Stimulated activated CD4-positive, alpha-beta T cell treated with anti-CD3 and anti-CD28 coated beads, TNF-alpha, amount 100 ng/mL, for 48 hours (primary cell): ENCODE measurements at places on chromosomes 16 and 17.

GRCh38 chr16:87407511-87408112 is 15.5 kb downstream of the MAP1LC3B start:
- DNase-seq: no peak

DNA sequence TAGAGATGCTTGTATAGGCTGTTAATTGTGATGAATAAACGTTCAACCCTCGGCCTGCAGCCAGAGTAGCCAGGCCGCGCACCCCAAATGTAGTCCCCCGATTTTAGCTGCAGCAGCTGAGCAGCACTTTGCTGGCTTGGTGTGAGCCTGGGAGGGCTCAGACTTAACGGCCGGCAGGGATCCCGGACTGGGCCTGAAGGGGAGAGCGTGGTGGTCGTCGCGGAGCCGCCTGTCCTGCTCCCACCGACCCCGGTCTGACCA is 11.9 kb downstream of the ZNF629 start:
- no peak for DNase-seq

GRCh38 chr17:75147878-75148546 is 6.3 kb downstream of the JPT1 start:
- DNase-seq: no peak

- no peak for DNase-seq
Observed at GRCh38 chr16:87864331-87864989, 4.8 kb downstream of the SLC7A5 start.

GRCh38 chr16:62283-62967 is 8.8 kb downstream of the SNRNP25 start:
- no peak for DNase-seq

GRCh38 chr17:1870592-1870991 is 40.8 kb downstream of the RPA1 start:
- no peak for DNase-seq

GRCh38 chr17:10001306-10001873 is 96.3 kb upstream of the RCVRN start:
- DNase-seq: no peak

GRCh38 chr16:85645021-85645589 is 32.0 kb downstream of the GSE1 start:
- DNase-seq: no peak

DNA sequence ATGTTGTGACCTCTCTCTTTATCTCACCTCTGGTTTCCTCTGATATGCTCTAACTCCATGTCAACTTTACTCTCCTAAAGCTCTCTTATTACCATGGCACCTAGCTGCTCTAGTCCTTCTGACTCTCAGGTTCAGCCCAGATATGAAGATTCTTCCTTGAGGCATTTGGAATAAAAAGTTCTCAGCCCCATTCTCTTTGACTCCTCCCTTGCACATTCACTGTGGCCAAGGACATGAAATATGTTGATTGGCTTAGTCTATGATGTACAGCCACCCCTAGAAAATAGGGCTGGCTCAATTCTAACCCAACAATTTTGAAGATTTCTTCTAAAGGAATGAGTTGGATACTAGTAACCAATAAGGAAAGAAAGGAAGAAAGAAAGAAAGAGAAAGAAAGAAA is 20.8 kb upstream of the GAS7 start:
- DNase-seq: no peak

GRCh38 chr16:69767459-69768229 is 5.5 kb downstream of the WWP2 start:
- DNase-seq: no peak

GRCh38 chr17:18185391-18185790 is 1.8 kb downstream of the ALKBH5 start:
- DNase-seq: no peak

GRCh38 chr16:31344712-31345111 is 10.3 kb upstream of the ITGAX start:
- DNase-seq: no peak

DNA sequence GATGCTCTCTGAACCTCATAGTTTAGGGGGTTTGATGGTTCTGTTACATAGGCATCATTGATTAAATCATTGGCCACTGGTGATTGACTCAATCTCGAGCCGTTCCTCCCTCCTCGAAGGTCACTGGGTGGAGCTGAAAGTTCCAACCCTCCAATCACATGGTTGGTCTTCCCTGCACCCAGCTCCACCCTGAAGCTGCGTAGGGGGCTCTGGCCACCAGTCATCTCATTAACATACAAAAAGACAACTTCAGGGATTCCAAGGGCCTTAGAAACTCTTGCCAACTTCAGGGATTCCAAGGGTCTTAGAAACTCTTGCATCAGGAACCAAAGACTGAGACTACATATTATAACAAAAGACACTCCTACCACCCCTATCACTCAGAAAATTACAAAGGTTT is 306.5 kb upstream of the TNRC6C start:
- no peak for DNase-seq

GRCh38 chr17:51860954-51861561 is 297.5 kb downstream of the CA10 start:
- peak; percentile 15 for DNase-seq

- no peak for DNase-seq
Observed at GRCh38 chr16:3912373-3912772, 31.9 kb upstream of the CREBBP start.

GRCh38 chr17:2058586-2059546 is 4.0 kb downstream of the HIC1 start:
- no peak for DNase-seq

DNA sequence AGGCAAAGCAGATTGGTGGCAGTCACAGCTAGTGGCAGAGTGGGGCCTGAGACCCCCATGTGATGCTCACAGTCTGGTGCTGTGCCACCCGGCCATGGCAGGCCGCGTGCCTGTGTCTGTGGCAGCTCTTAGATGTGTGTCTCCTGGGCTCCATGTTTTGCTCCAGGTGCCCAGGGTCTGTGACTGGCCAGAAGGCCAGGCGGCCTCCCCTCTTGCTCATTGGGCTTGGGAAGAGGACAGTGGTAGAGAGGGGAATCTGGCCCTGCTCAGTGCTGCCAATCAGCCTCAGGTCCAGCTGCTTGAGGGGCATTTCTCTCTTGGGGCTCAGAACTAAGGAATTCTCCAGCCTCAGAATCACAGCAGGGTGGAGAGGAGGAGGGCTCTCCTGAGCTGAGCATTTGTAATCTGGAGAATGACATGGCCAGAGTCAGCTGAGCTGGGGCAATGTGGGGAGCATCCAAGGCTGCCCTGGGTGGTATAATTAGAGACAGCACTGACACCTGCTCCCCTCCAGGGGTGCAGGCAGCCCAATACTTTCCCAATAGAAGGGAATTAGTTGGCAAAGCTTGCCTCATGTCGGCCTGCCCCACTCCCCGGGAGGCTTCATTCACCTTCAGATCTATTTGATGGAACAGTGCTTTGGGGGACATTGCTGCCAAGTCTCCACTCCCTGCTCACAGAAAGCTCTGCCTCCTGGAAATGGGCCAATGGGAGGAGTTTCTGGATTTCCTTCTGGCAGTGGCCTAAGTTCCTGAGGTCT is 2.7 kb upstream of the LASP1NB start:
- DNase-seq: no peak

- peak; percentile 31 for DNase-seq
Observed at GRCh38 chr17:37701496-37701898, 43.4 kb downstream of the HNF1B start.

- no peak for DNase-seq
Observed at GRCh38 chr16:20916942-20917341, 16.4 kb downstream of the LYRM1 start.

DNA sequence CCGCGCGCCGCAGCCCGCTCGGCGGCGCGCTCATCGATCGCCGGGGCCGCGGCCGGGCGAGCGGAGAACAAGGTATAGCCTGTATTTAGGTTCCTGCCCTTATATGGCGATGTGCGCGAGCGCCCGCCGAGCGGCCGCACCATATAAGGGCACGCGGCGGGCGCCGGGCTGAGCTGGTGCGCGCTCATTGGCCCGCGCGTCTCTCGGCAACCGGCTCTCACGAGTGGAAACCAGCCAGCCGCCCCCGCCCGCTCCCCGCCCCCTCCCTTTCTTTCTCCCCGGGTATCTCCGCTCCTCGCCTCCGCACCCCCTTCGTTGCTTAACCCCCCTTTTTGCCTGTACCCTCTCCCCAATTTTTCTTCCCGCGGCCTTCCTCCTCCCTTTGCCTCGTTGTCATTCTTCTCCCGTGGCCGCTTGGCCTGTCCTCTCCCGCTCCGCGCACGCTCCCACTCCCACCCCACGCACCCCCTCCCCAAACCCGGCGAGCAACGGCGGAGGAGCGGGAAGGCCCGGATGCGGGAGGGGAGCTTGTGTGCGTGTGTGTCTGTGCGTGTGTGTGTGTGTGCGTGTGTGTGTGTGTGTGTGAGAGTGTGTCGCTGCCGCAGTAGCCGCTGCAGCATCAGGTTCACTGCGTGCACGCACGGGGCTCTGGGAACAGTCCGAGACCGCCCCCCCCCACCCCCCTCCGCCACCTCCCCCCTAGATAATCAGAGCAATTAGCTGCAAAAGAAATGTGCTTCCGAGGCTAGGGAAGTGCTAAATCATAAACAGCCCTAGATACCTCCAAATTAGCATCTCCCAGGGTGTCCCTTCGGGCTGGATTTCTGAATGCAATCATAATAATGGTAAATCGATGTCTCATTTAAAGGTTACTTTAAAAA is 13.5 kb upstream of the CBX8 start:
- no peak for DNase-seq

DNA sequence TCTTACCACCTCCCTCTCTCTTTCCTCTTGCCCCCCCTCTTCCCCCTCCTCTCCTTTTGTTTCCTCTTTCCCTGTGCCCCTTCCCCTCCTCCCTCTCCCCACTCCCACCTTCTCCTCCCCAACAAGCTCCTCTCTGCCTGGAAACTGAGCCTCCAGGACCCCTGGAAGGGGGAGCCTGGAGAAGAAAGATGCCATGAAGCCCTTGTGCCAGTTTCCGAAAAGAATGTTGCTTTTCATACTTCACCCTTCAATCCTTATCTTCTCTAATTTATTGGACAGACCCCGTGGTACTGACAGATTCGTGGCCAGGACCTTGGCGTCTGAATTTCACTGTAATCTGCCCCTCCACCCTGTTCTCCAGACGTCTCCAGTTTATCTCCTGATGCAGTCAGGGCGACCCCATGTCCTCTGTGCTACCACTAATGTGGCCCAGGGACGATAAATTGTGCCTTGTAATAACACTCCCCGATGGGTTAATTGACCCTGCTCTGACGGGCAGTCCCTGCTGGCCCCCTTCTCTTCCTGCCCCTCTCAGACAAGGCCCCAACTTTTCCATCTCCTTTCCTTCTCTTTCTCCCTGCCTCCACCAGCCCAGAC is 138.4 kb upstream of the GSE1 start:
- DNase-seq: no peak

GRCh38 chr17:47278561-47278960 is 24.9 kb downstream of the ITGB3 start:
- no peak for DNase-seq

- DNase-seq: no peak
Observed at GRCh38 chr17:66543526-66543925, 241.1 kb downstream of the PRKCA start.
